D721Med (cell line): ENCODE measurements at places on chromosomes 6 and 20.

DNA sequence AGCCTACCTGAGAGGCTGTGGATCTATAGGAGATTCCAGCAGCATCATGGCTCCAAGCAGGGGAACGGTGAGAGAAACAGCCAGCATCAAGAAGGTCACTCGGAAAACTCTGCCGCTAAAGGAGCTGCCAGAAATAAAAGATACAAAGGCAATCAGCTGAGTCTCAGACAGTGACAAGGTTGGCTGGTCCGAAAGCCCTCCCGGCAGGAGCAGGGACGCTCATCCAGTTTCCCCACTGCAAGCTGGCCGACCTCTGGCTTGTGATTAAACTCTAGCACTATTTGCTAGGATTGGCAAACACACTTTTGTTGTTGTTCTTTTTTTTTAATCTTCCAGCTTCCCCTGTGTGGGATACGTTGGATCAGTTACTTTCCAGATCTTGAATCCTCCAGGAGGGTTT is 8.7 kb downstream of the APMAP start:
- no peak for DNase-seq

- no peak for DNase-seq
Observed at GRCh38 chr6:23055523-23055922, 486.2 kb downstream of the HDGFL1 start.

GRCh38 chr6:147503587-147503986 is 4.9 kb upstream of the SAMD5 start:
- DNase-seq, result no peak

DNA sequence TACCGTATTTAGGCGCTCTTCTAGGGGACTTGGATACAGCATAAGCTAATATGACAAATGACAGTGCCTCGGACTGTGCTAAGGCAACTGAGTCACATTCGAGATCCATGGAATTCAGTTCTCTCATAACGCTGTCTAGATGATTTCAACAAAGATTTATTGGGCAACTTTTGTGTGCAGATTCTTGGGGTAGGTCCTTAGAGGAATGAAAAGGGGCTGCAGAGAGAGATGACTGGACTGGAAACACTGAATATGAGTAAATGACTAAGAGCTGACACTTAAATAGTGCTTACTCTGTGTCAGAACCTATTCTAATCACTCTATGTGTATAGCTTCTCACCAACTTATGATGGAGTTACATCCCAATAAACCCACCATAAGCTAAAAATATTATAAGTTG is 36.4 kb upstream of the MARCKS start:
- DNase-seq, result no peak

DNA sequence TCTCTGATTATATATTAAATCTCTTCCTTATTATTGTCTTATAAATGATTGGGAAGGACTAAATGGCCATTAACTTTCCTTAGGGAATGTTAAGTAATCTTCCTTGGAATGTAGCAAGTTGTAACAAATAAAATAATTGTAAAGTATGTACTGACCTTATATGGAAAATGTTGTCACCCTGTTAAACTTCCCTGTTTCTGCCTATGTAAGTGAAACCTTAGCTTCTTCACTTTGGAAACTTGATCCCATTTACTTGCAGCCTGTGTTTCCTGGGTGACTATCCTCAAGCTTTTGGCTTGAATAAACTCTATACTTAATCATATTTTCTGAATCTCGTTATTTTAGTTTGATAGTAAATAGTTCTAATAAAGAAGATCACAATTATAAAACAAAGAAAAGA is 519.5 kb upstream of the PTCHD4 start:
- no peak for DNase-seq

DNA sequence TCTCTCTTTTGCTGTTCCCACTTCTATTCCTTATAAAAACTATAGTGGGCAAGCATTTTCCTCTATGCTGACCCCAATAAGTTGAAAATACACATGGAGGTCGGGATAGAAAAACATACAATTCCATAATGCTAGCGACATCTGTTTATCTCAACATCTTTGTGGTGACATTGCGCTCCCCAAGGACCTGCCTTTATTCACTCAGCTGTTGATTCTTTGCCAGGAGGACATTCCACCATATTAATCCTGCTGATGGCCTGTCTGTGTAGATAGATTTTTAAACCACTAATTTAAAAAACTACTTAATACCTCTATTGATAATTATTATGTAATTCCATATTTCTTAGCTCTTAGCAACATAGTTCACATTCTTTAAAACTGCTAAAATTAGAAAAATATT is 555.3 kb upstream of the MAP3K7 start:
- no peak for DNase-seq

DNA sequence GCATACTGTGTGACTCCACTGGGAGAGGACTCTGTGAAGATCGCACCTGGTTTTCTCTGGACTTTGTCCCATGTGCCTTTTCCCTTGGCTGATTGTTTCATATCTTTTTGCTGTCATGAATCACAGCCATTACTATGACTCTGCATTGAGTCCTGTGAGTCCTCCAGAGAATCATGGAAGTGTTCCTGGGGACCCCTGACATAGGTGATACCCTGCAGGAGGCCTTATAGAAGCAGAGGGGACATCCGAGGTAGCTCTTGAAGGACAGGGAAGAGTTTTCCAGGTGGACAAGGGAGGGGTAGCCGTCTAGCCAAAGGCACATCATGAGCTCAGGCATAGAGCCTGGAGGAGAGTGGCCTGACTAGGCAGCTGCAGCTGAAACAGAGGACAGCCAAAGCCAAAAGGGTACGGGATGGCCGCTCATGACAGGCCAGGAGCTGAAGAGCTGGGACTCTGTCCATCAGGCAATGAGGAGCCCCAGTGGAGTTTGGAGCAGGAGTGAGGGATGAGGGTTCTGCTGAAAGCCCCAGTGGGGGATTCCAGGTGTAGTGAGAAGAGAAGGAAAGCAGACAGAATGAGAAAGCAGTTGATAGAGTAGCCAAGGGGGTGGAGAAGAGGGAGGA is 86.6 kb upstream of the TOX2 start:
- no peak for DNase-seq

- DNase-seq, result no peak
Observed at GRCh38 chr6:129513471-129513870, 196.5 kb downstream of the ARHGAP18 start.

GRCh38 chr6:109429496-109429895 is 10.9 kb downstream of the PPIL6 start:
- no peak for DNase-seq

- DNase-seq, result no peak
Observed at GRCh38 chr20:19260412-19261090, 48.1 kb downstream of the SLC24A3 start.

DNA sequence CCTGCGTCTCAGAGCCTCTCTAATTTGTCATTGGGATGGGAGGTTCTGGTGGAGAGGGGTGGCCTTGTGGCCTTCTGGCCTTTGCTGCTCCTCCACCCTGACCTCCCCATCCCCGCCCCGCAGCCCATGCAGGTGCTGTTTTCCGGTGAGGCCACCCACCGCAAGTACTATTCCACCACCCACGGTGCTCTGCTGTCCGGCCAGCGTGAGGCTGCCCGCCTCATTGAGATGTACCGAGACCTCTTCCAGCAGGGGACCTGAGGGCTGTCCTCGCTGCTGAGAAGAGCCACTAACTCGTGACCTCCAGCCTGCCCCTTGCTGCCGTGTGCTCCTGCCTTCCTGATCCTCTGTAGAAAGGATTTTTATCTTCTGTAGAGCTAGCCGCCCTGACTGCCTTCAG is 171.8 kb upstream of the RNF24 start:
- DNase-seq, result no peak

- no peak for DNase-seq
Observed at GRCh38 chr6:107235511-107235910, 120.2 kb upstream of the BEND3 start.

DNA sequence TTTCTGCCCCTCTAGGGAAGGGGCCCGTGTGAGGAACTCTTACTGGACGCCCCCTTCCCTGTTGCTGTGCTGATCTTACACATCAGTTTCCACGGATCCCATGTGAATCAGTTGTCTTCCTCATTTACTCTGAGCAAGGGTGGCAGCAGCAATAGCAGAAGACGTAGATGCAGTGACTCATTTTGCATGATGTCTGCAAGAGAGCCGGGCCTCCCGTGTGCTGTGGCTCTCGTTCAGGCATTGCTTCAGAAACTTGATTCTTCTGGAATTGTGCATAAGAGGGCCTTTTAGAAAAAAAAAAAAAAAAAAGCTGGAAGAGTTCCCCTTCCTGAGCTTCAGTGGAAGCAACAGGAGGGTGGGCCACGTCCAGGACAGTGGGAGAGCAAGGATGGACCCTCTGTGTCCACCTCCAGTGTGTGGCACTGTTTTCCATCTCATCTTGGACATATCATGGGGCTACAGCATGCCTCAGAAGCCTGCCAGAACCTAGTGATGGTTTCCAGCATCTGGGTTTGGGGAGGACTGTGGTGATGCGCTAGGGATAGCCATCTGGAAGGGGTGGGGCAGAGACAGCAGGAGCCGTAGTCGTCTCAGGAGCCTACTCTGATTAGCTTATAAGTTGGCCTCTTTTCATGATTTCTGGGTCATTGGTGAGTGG is 62.1 kb downstream of the FOXO3 start:
- DNase-seq, result no peak

GRCh38 chr6:81783893-81784292 is 31.4 kb upstream of the TENT5A start:
- no peak for DNase-seq

GRCh38 chr20:63116412-63117106 is 99.4 kb downstream of the YTHDF1 start:
- DNase-seq, result no peak

- DNase-seq, result no peak
Observed at GRCh38 chr20:9809271-9809670, 29.6 kb downstream of the PAK5 start.

GRCh38 chr6:97697456-97697855 is 414.4 kb upstream of the MMS22L start:
- DNase-seq, result no peak

DNA sequence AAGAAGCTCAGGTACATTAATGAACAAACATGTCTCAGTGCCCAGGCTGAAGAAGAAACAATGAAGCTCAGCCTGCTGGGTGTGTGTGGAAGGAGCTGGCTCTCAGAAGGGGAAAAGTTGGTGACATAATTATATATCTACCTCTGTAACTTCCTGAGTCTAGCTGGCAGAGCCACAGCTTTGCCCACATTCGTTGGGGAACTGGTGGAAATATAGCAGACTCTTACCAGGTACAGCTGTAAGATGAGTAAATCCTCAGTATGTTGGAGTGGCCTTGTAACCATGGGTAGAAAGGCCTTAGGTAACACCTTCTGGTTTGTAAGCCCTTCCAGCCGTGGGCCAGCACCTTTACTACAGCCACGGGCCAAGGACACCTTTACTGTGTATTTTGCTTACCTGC is 29.9 kb upstream of the PNRC1 start:
- no peak for DNase-seq
